ENCODE measurements at places on chromosomes 1 and 21. TPM values are rescaled to one million over a fixed set of nuclear protein-coding genes. Genes with fewer than 3 reads are reported as not detected.

Gene TNNI3K
- 0.51 TPM for total RNA-seq

Gene INKA2
- 0.89 TPM for total RNA-seq

Gene TAL1
- not detected for total RNA-seq

Gene SLC35D1
- 15.5 TPM for total RNA-seq

Gene ARHGAP30
- 1.4 TPM for total RNA-seq

Gene NBPF20
- 4.9 TPM for total RNA-seq

Gene PLEKHN1
- total RNA-seq, result 34.4 TPM

Gene KHDC4
- 70.1 TPM for total RNA-seq

Gene FAM43B
- 0.59 TPM for total RNA-seq

Gene OR2L5
- total RNA-seq, result not detected

Data from mesothelial cell of epicardium (in vitro differentiated cells).